ENCODE measurements at places on chromosomes 16 and 17.
A peak's percentile ranks its signal among the peaks of the same experiment; 100 is the strongest.

GRCh38 chr17:18173740-18174139 is 9.9 kb upstream of the ALKBH5 start:
- no peak for DNase-seq

DNA sequence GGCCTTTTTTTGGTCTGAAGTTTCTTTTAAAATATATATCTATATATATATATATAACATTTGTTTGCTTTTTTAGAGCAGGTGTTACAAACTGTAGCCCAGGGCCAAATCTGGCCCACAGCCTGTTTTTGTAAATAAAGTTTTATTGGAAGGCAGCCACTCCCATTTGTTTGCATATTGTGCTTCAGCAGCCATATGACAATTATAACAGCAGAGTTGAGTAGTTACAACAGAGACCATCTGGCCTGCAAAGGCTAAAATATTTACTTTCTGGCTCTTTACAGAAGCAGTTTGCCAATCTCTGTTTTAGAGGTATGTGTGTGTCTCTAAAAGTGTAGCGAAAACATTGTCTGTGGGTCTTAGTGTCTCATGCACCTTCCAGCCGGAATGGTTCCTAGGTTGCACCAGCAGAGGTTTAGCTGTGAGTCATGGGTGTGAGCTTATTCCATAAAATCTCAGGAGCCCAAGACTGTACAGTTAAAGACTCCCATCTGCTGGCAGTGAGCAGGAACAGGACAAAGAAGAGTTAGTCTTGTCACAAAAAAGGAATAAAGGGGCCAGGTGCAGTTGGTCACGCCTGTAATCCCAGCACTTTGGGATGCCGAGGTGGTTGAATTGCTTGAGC is 23.8 kb downstream of the LCMT1 start:
- peak; percentile 45 for DNase-seq

- no peak for DNase-seq
These were observed 58.5 kb upstream of the BCAR1 start for GRCh38 chr16:75309899-75310430.

DNA sequence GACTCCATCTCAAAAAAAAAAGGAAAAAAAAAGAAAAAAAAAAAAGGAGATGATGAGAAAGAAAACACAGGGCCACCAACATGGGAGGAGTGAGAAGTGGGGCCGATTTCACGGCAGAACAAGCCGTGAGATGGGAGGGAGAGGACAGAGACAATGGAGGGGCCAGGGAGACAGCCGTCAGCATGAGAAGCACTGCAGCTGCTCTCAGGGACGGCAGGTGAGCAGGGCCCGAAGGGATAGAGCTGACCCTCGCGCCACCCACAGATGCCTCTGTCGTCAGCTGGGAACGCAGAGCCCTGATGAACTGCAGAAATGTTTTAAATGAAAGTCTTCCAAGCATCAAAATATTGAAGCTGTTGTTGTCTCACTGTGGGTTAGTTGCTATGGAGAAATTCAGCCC is 20.3 kb downstream of the PITPNM3 start:
- DNase-seq, result no peak

- DNase-seq, result peak; percentile 37
These were observed 2.9 kb downstream of the ZBTB4 start for GRCh38 chr17:7476494-7476893.

DNA sequence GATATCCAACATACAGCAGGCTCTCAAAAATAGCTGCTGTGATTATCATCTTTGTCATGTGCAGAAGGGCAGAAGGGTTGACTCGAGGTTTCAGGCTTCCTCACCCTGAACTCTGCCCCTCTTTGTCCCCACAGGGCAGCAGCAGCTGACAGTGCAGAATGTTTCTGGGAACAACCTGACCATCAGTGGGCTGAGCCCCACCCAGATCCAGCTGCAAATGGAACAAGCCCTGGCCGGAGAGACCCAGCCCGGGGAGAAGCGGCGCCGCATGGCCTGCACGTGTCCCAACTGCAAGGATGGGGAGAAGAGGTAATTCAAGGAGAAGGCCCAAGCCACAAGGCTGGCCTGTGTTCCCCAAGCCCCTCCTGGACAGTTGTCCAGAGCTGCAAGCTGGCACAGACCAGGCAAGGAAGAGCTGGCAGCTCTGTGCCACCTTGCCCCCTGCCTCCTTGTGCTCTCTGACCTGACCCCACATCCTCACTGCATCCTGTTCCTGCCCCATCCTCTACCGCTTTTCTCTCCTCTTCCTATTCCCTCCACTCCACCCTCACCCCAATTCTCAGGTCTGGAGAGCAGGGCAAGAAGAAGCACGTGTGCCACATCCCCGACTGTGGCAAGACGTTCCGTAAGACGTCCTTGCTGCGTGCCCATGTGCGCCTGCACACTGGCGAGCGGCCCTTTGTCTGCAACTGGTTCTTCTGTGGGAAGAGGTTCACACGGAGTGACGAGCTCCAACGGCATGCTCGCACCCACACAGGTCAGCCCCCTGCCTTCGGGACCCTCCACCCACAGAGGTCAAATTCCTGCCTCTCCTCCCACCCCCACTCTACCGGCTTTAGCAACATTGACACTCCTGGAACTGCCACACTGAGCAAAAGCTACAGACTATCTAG is 16.3 kb upstream of the PNPO start:
- no peak for DNase-seq

- no peak for DNase-seq
These were observed 108.8 kb upstream of the CORO6 start for GRCh38 chr17:29731589-29731929.

DNA sequence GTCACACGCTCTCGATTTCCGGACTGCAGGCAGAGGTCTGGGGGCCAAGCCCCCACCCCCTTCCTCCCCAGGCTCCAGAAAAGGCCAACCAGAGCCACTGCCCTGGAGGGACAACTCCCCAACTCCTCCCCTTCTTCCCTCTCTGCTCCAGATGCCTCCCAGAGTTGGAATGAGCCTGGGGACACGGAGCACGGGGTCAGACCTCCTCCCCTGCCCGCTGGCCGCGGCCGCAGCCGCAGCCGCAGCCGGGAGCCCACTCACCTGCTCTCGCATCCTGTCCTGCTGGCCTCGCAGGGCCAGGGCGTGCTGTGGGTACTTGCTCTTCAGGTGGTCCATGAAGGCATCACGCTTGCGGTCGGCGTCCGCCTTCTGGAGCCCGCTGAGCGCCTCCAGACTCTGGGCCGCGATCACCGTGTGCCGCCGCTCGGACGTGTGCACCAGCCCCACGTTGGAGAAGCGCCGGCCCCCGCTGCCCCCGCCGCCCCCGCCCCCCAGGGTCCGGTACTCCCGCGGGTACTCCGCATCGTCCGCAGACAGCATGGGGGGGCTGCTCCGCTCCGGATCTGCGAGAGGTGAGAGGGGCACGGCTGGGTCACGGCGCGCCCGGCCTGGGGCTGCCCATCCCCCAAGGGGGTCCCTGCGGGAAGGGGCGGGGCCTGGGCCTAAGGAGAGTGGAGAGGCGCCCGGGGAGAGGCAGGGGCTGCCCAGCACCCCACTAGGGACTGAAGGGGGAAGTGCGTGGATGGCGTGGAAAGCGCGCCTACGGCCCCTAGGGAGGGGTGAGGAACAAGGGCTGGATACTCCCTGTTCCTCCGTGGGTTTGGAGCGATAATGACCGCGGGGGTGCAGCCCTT is 27.3 kb downstream of the SRCIN1 start:
- no peak for DNase-seq

- no peak for DNase-seq
These were observed 83.0 kb downstream of the ABCC1 start for GRCh38 chr16:16032271-16032979.

DNA sequence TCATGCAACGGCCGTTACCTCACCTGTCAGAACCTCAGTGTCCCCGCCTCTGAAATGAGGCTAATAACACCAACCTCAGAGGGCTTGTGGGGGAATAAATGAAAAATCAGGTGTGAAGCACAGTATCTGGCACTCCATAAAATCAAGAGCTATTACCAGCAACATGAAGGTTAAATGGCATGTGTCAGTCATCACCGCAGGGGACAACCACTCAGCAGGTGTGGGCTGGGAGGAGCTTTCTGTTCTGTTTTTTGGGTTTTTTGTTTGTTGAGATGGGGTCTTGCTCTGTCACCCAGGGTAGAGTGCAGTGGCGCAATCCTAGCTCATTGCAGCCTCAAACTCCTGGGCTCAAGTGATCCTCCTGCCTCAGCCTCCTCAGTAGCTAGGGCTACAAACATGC is 16.8 kb upstream of the KRT19 start:
- DNase-seq, result no peak

- DNase-seq, result no peak
These were observed 455.1 kb downstream of the KIF2B start for GRCh38 chr17:54277868-54278267.

DNA sequence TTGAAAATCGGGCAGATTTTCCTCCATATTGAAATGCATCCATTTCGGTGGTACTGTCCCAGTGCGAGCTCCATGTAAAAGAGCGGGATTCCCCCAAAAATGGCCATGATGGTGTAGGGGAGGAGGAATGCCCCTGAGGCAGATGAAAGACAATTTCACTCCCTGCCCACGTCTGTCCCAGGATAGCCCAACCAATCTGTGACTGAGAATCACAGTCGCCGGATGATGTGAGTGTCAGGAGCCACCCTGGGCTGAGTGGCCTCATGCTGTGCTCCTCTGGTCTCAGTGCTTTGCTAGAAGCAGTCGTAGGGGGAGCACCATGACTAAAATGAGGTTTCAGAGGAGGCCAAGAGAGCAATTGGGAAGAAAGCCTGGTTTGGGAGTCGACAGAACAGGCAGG is 16.7 kb downstream of the SLC6A4 start:
- no peak for DNase-seq

DNA sequence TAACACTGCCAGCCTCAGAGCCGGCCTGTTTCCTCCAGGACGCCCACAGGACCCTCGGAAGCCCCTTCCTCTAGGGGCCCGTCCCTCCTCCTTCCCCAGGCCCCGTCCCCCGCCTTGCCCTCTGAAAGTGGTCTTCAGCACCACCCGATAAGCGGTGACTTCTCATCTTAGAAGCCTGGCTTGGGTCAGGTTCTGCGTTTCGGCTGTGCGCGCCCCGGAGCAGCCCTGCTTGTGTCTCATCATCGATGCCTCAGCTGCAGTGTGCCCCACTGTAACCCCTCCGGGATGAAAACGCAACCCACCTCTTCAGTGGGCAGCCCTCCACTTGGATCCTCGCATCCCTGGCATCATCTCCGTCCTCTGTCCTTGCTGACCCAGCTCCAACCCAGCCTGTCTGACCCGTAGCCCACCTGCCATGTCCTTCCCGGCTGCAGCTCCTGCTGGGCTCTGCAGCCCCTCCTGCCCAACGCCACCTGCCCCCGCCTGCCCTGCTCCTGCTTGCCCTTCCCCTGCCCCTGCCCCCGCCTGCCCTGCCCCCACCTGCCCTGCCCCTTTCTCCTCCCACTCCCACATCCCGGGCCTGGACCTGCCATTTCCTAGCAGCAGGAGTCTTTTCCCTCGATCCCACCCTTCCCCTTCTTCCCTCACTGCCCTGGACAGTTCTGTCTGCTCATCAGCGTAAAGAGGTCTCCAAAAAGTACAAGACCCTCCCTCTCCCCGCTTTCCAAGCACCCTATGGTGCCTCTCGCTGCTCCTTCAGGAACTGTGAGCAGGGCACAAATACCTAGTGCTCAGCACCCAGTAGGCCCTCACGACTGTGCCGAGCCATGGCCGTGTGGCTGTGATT is 112.5 kb upstream of the CHMP6 start:
- no peak for DNase-seq

DNA sequence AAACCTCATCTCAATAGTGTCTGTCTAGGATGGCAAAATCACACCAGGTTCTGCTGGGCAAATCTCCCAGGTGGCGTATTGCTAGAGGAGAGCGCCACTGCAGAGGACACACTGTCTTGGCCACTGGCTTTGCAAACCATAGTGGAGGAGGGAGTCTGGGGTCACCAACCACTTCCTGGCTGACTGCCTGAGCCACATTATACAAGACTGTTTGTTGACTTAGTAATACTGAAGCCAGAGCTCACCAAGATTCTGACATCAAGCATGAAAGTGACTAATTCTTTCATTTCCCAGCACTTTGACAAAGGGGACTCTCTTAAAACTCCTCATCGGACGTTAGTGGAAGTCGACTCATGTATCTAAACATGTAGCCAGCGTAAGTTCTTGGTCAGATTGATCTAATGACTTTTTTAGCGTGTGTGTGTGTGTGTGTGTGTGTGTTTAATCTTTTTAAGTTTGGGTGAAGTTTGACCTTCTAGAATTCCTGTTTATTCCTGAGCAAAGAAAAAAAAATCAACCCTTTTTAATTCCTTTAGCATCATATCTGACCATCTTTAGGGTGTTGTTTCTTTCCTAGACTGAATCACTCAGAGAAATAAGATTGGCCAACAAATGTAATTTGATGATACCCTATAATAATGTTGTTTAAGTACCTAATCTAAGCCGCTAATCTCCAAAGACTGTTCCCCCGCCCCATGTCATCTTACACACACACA is 13.7 kb downstream of the PITPNC1 start:
- peak; percentile 79 for DNase-seq

GRCh38 chr16:5430598-5430997 is 333.0 kb upstream of the EEF2KMT start:
- DNase-seq, result no peak

- DNase-seq, result peak; percentile 51
These were observed 263.8 kb downstream of the HS3ST3A1 start for GRCh38 chr17:13337864-13338371.

GRCh38 chr17:35245196-35245486 is 2.3 kb downstream of the SLFN5 start:
- DNase-seq, result peak; percentile 67

DNA sequence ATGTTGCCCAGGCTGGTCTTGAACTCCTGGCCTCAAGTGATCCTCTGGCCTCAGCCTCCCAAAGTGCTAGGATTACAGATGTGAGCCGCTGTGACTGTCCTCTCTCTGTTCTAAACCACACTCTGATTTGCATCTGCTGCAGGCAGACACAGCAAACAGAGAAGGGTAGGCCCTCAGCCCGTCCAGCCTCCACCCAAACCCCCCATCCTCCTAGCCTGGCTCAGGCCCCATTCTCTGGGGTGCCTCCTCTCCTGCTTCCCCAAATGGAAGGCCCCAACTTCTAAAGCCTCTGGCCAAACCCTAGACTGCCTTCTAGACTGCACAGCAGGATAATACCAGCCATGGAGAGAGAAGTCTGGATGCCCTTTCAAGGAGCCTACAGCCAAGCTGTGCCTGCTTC is 4.1 kb upstream of the GFAP start:
- DNase-seq, result no peak

- no peak for DNase-seq
These were observed 11.1 kb downstream of the CA10 start for GRCh38 chr17:52147431-52147830.

GRCh38 chr17:41695954-41696757 is 7.5 kb downstream of the EIF1 start:
- peak; percentile 87 for DNase-seq

DNA sequence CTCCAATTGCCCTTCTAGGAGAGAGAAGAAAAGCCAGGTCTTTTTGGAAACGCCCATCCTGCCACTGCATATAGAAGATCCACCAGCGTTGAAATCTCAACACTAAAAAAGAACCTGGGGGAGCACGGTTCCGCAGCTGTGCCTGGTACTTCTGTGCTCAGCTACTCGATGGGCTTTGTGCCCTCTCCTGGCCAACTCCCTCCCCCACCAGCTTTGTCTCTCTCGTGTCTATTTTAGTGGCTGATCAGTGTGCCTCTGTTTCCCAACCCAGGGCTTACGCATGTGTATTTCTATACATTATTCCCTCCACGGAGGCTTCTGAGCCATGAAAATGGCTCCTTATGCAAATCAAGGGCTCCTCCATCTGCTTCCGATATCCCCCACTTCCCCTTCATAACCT is 83.5 kb downstream of the RBFOX3 start:
- DNase-seq, result no peak

- peak; percentile 92 for DNase-seq
These were observed 8.4 kb upstream of the MTSS2 start for GRCh38 chr16:70694088-70694867.

Measured in AG08395 (cell line).